ENCODE measurements at places on chromosomes 1 and 21. TPM values are rescaled to one million over a fixed set of nuclear protein-coding genes. Genes with fewer than 3 reads are reported as not detected.

DNA sequence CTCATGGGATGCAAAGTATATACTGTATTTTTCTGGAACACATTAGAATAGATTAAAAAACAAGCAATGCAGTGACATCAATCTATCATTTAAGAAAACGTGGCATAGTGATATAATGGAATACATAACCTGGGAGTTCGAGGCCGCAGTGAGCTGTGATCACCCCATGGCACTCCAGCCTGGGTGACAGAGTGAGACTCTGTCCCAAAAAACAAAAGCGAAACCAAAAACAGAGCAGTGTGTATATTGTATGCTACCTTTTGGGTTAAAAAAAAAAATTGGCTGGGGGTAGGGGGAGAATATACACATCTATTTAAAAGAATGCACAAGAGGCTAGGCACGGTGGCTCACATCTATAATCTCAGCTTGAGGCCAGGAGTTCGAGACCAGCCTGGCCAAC, 13.5 kb downstream of the SLC2A1 start:
- peaks cover 4% of the 10 kb centered on the region for H3K4me1 ChIP-seq
- H3K4me3 ChIP-seq, result no peak overlapping the region
- DNase-seq, result no peak
- H3K27me3 ChIP-seq, result no peaks in the 10 kb centered on the region

- no peak overlapping the region for H3K4me3 ChIP-seq
- DNase-seq, result peak; percentile 89
These were observed 15.7 kb upstream of the LUZP1 start for GRCh38 chr1:23184212-23184934.

GRCh38 chr1:156689953-156690674, 12.9 kb upstream of the NES start:
- H3K4me3 ChIP-seq, result peak overlapping the region; percentile 71
- DNase-seq, result peak; percentile 62
- H3K27ac ChIP-seq, result peak overlapping the region; percentile 37
- H3K27me3 ChIP-seq, result peaks cover 6% of the 10 kb centered on the region

DNA sequence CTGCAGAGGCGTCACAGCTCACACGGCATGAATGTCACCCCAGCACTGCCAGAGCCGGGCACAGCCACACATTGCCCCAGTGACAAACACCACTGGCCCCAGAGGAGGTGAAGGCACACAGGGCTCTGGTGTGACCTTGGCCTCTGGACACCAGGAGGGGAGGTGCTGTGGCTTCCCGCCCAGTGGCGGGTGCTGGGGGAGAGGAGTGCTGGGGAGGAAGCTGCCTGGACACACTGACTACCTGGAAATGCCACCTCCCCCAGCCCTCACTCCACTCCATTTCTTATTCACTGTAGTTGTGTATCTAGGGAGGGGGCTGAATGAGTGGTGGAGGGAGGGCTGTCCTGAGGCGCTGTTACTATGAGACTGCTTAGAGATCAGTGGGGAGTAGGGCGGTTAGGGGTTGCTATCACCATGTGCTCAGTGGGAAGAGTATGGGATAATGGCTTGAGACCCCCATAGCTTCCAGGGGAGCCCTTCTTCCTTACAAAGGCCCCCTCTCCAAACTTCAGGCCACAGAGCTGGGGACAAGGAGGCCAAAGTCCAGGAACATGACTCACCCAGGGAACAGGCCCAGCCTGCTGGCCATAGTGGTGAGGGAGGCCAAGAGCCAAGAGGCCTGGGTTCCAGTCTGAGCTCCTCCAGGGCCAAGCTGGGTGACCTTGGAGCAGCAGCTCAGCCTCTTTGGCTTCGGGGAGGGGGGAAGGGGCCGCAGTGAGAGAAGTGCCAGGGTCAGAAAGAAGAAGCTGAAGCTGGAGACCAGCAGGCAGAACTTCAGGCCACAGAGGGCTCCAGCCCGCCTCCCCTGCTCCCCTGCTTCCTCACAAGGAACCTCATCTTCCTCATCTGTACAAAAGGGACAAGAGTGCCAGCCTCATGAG, 40.1 kb downstream of the AHDC1 start:
- no peak overlapping the region for H3K4me3 ChIP-seq
- peaks cover 45% of the 10 kb centered on the region for H3K4me1 ChIP-seq
- H3K27me3 ChIP-seq, result no peaks in the 10 kb centered on the region
- no peaks in the 10 kb centered on the region for H3K36me3 ChIP-seq
- peak overlapping the region; percentile 92 for H3K27ac ChIP-seq

DNA sequence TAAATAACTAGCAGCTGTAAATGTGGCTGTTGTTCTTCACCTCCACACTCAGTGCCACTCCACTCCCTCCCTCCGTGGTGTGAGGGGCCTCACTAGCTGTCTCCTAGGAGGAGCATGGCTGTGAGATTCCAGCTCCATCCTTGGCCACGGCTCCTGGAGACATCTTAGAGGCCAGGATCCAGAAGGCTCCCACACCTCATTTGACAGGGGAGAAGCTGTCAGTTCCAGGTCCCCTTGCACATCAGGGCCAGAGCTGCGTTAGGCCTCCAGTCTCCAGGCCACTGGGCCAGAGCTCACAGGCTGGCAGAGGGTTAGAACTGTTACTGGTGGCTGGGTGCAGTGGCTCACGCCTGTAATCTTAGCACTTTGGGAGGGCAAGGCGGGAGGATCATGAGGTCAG, 15.0 kb downstream of the PCSK9 start:
- H3K4me1 ChIP-seq, result no peaks in the 10 kb centered on the region
- H3K27ac ChIP-seq, result no peak overlapping the region
- H3K27me3 ChIP-seq, result no peaks in the 10 kb centered on the region

GRCh38 chr1:228321895-228322294, 84.7 kb downstream of the TRIM11 start:
- no peak overlapping the region for H3K4me3 ChIP-seq
- no peaks in the 10 kb centered on the region for H3K27me3 ChIP-seq
- peaks cover 44% of the 10 kb centered on the region for H3K36me3 ChIP-seq
- no peaks in the 10 kb centered on the region for H3K4me1 ChIP-seq

GRCh38 chr21:28418726-28419514, 573.8 kb downstream of the LTN1 start:
- H3K4me3 ChIP-seq, result no peak overlapping the region
- no peak overlapping the region for H3K27ac ChIP-seq
- no peaks in the 10 kb centered on the region for H3K4me1 ChIP-seq

DNA sequence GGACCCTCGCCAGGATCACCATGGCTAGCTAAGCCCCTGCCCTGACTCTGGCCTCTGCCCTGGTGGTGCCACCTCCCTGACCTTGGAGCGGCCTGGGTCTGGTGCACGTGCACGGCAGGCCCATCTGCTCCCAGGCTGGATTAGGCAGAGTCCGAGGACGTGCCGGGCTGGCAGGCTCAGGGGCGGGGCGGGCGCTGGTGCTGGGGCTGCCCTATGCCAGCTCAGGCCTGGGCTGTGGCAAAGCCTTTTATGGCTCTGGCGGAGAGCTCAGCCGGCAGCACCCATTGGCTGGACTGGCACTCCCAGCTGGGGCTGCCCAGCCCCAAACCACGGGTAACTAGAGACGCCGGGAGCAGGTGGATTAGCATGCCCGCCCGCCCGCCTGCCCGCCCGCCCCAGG, 17.1 kb upstream of the EDN2 start:
- H3K27ac ChIP-seq, result no peak overlapping the region
- no peaks in the 10 kb centered on the region for H3K36me3 ChIP-seq
- H3K4me1 ChIP-seq, result peaks cover 9% of the 10 kb centered on the region
- no peaks in the 10 kb centered on the region for H3K27me3 ChIP-seq
- no peak overlapping the region for H3K4me3 ChIP-seq

- DNase-seq, result no peak
- no peak overlapping the region for H3K27ac ChIP-seq
- no peak overlapping the region for H3K4me3 ChIP-seq
- H3K36me3 ChIP-seq, result no peaks in the 10 kb centered on the region
- H3K4me1 ChIP-seq, result peaks cover 3% of the 10 kb centered on the region
These were observed 71.3 kb downstream of the GRIK3 start for GRCh38 chr1:36963006-36963405.

DNA sequence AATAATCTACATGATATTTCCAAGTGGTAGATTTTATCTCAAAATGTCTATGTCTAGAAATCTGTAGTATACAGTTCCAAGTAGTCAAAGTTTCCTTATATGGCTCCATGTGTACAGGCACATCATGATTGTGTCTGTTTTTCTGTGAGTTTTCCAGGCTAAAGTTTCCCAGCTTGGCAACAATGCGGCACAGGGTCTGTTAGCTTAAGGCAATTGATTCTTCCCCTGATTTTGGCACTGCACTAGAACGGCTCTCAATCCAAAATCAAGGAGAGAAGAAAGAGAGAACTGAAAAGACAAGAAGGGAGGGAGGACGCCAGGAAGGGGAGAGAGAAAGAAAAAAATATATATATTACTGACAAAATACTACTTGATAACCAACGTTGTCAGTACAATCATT, 193.9 kb upstream of the SNX7 start:
- no peaks in the 10 kb centered on the region for H3K4me1 ChIP-seq
- no peaks in the 10 kb centered on the region for H3K27me3 ChIP-seq
- DNase-seq, result no peak
- no peaks in the 10 kb centered on the region for H3K36me3 ChIP-seq

DNA sequence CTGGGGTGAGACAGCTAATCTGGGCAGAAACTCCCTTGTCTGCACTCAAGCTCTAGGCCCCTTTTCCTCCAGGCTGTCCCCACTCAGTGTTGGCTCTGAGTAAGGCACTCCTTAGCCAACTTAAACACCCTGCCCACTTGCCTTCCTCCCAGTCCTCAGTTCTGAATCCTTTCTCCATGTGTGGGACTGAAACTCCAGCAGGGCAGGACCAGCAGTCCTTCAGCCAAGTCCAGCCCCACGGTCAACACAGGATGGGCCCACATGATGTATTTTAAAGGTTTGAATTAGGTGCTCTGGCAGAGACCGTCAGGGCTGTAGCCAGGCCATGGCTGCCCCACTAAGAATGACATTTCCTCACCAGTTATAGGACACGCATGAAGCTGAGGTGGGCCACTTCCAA, 107.8 kb downstream of the EDEM3 start:
- no peaks in the 10 kb centered on the region for H3K4me1 ChIP-seq
- DNase-seq, result no peak
- H3K4me3 ChIP-seq, result no peak overlapping the region

DNA sequence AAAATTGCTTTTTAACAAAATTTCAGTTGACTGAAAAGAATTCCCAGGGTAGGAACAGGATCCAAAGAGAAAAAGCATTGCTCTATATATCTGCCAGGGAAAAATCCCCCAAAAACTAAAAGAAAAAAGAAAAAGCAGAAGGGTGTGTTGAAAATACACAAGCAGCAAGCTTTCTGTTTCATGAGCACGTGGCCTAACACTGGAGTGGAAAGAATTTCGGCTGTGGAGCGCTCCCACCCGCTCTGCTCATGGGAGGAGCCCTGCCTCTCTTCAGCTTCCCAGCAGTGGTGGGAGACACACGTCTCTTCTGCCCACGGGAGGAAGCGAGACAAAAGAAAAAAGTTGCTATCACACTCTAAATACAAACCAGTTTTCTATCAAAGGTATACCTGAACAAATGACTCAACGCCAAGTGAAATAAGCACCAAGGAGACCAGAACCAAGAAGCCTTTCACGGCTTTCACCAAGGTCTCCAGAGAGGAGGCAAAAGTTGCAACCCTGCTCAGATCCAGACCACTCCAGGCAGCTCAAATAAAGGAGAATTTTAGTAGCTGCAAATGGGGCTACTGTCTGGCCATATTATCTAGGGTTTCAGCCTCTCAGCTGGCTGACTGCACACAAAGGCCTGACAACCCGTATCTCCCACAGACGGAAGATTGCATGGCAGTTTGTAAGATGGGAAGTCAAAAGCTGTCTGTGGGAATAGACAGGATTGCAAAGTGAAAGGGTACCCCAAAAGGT, 29.5 kb upstream of the ZNF496 start:
- H3K4me1 ChIP-seq, result peaks cover 16% of the 10 kb centered on the region
- no peaks in the 10 kb centered on the region for H3K36me3 ChIP-seq
- no peak overlapping the region for H3K27ac ChIP-seq

DNA sequence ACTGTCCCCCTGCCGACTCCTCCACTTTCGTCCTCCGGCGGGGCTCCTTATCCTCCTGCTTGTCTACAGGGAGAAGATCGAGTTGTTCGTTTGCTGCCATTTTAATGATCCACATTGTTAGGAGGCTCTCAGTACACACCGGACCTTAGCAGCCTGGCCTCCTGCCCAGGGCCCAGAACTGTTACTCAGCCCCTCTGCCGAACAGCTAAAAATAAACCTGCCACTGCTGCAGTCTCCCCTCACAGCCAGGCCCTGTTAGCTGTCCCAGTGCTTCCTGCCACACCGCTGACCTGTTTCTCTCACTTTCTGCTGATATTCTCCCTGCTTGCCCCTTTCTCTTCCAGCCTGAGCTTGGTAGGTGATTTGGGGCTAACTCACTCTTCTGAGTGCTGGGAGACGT, 8.3 kb downstream of the MAPKAPK2 start:
- no peak overlapping the region for H3K4me3 ChIP-seq
- DNase-seq, result no peak
- peaks cover 13% of the 10 kb centered on the region for H3K4me1 ChIP-seq

DNA sequence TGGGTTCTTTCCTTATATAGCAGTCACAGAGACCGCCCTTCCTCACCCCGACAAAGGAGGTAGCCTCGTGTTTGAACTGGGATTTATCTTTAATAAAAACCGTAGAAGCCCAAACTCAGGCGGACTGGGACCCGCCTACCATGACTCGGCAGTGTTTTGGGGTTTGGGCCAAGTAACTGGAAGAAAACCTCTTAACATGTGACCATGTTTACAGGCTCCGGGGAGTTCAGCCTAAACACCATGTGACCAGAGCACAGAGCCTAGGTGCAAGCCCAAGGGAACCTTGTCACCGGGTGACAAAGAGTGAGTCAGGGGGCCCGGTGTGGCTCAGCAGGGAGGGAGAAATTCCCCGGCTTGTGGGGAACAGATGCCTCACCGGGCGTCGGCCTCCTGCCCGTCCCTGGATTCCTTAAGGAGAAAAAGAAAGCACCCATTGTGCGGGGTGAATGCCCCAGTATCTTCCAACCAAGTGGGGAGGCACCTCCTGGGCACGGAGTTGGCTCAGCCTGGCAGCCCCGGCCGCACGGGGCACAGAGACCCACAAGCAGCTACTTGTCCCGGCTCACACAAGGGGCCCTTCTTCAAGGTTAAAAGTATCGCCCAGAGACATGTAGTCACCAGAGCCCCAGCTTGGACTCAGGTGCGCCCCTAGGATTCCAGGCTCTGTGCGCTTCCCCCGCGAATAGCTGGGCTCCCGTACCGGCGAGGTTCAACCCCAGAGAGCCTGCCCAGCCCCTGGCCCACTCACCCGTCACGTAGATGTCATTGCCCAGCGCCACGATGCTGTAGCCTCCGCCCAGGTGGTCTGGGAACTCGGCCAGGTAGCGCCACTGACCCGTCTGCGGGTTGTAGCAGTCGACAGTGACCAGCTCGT, 1.4 kb downstream of the KLHL21 start:
- no peak overlapping the region for H3K27ac ChIP-seq
- peaks cover 10% of the 10 kb centered on the region for H3K4me1 ChIP-seq

The CFHR4 gene
- not detected for total RNA-seq

The GBP5 gene
- total RNA-seq, result not detected

The S100A1 gene
- 5.8 TPM for total RNA-seq

The AMPD1 gene
- total RNA-seq, result not detected

The USP25 gene
- 31.3 TPM for total RNA-seq

The DEPDC1 gene
- total RNA-seq, result 26.8 TPM

The PTGER3 gene
- total RNA-seq, result 0.38 TPM

Data from endodermal cell (in vitro differentiated cells).